ENCODE measurements at places on chromosomes 1 and 21. TPM values are rescaled to one million over a fixed set of nuclear protein-coding genes. Genes with fewer than 3 reads are reported as not detected.

The MPZL1 gene
- total RNA-seq: 129 TPM

The RORC gene
- total RNA-seq: 0.19 TPM

DNA sequence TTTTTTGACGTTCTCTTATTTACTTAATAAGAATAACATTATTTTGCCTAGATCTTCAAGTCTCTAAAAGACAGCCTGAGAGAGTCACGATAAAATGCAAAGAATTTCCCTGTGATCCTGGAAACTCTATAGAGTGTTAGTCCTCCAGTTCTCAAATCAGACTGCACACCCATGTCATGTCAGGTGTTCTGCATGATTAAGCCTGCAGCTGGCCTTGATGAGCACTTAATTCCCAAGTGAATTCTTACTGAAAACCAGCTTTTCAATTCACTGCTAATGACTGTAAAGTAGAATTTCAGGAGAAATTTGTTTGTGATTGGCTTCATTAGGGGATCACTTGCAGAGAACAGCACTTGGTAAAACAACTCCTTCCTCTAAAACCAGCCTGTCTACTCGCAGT is 41.9 kb downstream of the CHML start:
- no peak for DNase-seq

DNA sequence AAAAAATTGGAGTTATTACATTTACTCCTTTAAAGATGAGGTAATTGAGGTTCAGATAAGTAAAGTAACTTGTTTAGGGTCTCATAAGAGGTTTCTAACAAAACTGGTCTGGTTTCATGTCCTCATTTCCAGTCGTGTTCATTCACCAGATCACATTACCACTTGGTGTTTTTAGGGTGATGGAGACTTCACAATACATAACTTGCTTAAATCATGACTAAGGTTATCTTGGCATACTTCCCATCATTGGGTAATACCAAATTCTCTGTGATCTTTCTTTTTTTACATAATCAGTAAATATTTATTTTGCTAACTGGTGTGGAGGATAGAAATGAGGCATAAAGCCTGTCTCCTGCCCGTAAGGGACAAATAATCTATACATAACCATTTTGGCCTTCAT is 31.6 kb upstream of the RPTN start:
- DNase-seq: no peak

DNA sequence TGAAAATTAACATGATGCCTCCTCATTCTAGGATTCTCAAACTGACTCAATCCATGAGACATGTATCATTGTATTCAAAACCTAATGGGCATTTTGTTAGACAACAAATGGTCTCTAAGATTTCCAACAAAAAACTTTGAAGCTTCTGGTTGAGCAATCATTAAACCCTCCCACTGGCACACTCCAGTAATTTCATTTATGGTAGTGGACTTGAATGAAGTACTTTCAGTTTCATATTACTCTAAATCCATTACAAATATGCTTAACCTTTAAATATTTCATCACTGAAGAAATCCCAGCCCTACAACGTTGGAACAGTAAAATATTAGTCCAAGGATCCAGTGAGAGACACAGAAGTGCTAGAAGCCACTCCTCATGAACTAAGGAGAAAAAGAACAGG is 43.5 kb downstream of the GBP6 start:
- DNase-seq: no peak

The LAMB3 gene
- 331 TPM for total RNA-seq

Data from Calu3 (cell line).